Stimulated activated CD8-positive, alpha-beta memory T cell treated with anti-CD3 and anti-CD28 coated beads, Interleukin-15, amount 100 ng/mL, for 24 hours (primary cell): ENCODE measurements at places on chromosomes 6 and 20.

- no peak for DNase-seq
Measured at GRCh38 chr20:48578397-48579098, 249.3 kb downstream of the PREX1 start.

DNA sequence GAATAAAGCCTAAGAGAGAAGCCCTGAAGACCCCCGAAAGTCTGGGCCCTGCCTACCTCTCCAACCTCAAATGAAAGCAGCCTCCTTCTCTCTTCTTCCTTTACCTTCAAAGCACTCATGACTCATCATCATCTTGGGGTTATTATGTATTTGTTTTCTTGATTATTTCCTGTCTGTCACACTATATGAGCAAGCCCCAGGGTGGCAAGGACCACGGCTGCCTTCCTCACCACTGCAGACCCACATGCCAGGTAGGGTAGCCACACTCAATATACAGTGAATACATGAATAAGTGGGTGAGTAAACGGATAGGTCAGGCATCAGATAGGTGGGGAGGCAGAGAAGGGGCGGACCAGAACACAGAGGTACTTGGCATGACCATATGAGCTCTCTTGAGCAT is 8.8 kb downstream of the WFDC3 start:
- DNase-seq: no peak

DNA sequence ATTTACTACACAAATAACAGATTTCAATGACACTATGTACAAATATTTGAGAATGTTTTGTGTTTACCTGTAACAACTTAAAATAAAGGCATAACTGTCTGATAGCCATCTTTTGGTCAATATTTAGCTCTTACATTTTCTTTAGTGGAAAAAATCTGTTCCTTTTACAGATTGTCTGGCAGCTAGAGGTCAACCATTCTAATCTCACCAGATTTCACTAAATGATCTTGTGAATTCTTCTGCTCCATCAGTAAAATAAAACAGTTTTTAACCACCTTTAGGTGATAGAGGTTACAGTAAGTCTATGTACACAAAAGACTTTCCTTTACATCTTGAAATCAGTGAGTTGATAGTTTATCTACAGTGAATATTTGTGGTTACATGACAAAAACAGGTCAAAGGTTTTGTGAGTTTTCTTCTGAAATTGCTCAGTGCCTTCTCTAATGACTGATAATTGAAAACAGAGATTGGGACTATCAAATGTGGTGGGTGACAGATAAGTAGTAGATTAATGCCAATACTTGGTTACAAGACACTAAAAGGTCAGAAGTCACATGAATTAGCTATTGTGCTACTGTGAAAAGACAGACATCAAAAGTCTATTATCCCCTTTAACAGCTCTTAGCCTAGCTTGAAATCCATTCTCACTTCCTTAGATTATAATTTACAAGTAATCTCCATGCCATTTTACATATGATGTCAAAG is 47.4 kb downstream of the BMP5 start:
- DNase-seq: no peak

- DNase-seq: no peak
Measured at GRCh38 chr6:116329156-116329555, 41.6 kb upstream of the DSE start.

DNA sequence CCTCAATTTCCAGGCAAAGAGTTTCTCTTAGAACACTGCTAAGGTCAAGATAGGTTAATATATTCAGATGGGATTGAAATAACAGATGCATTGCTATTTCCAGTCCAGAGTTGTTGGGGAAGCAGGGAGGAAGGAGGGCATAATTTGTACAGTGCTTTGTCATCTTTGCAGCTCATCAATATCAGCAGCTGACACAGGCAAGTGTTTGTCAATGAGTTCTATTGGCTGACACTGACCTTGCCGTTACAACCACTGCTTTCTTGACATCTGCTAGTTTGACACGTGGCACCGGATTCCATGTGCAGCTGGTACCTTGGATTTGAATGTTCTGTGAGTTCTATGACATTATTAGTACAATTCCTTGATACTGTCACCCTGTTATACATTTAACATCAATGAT is 28.0 kb upstream of the MLIP start:
- DNase-seq: no peak

GRCh38 chr6:579339-579738 is 77.6 kb downstream of the HUS1B start:
- no peak for DNase-seq

- no peak for DNase-seq
Measured at GRCh38 chr6:168122011-168122410, 43.0 kb upstream of the FRMD1 start.

DNA sequence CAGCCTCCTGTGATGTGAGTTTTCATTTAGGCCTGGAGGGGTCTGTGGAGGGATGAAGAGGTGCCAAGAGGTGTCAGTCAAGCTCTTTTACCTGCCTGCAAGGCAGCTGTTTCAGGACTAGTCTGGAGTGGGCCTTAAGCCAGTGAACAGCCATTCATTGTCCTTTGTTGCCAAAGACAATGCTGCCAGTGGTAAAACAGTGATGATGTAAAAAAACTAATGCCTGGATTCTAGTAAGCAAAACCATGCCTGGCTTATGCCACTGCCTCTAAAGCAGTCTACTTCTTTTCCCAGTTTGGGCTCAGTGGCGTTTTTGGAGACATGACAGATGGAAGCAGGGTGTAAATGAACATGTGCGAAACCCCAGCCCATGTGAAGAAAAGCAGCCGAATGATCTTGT is 93.5 kb upstream of the KCNK16 start:
- no peak for DNase-seq

DNA sequence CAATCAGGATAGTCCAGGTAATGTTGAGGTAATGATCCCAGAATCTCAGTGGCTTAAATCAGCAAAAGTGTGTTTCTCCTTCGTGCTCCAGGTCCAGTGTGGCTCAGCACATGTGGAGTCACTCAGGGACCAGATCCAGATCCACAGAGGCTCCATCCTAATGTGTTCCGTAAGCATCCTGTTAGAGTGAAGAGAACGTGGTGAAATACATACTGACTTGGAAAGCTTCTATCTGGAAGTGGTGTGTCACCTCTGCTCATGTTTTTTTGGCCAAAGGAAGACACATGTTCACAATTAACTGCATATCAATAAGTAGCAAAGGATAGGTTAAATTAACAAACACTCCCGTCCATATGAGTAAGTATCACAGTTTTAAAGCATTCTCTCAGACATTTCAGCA is 26.8 kb upstream of the PREP start:
- DNase-seq: no peak

DNA sequence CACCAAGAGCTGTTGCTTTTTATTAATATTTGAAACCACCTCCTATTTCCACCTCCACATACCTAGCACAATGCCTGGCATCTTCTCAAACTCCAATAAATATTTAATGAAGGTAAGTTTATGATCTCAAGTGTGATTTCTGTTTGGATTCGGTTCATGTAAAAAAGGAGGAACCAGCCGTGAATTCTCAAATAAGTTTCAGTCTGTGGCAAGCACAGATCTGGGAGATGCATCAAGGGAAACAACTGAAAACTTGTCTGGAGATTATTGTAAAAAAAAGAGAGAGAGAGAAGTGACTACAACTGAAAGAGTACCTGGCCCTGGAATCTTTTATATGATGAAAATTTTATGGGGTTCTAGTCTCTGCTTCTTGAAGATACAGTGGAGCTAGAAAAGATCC is 52.8 kb upstream of the PNRC1 start:
- no peak for DNase-seq
